Smooth muscle cell of the coronary artery (primary cell): ENCODE measurements at places on chromosomes 7 and 10. TPM values are rescaled to one million over a fixed set of nuclear protein-coding genes. Genes with fewer than 3 reads are reported as not detected.

DYNC1I1 gene
- 0.45 and 0.47 TPM in 2 replicates for total RNA-seq

GDF2 gene
- not detected in 2 replicates for total RNA-seq

TAS2R4 gene
- 0.38 and 0.70 TPM in 2 replicates for total RNA-seq

AKR1C1 gene
- total RNA-seq = 135 and 139 TPM in 2 replicates

OPN1SW gene
- not detected in 2 replicates for total RNA-seq

HOXA11 gene
- total RNA-seq = not detected in 2 replicates

MBLAC1 gene
- total RNA-seq = 1.4 and 2.2 TPM in 2 replicates

LEP gene
- total RNA-seq = 0.94 TPM in 1 of 2 replicates, not detected in the other

SPACDR gene
- total RNA-seq = 0.38 and 0.70 TPM in 2 replicates

DOCK4 gene
- 8.4 and 15.0 TPM in 2 replicates for total RNA-seq

HOXA13 gene
- total RNA-seq = not detected in 2 replicates

ZFAND4 gene
- total RNA-seq = 4.0 and 4.4 TPM in 2 replicates

LMTK2 gene
- total RNA-seq = 5.4 and 5.9 TPM in 2 replicates

TMEM120A gene
- total RNA-seq = 25.8 and 95.0 TPM in 2 replicates

PRSS1 gene
- total RNA-seq = not detected in 2 replicates

MRPS16 gene
- 59.3 and 75.2 TPM in 2 replicates for total RNA-seq

GIMAP7 gene
- 0.12 TPM in 1 of 2 replicates, not detected in the other for total RNA-seq

FAM25A gene
- total RNA-seq = not detected in 2 replicates

C7orf57 gene
- not detected in 2 replicates for total RNA-seq

TRIM73 gene
- total RNA-seq = 0.68 and 1.3 TPM in 2 replicates

PTPN20 gene
- 0.47 and 2.8 TPM in 2 replicates for total RNA-seq

ADAP1 gene
- 2.3 and 4.0 TPM in 2 replicates for total RNA-seq

EPHB6 gene
- 1.1 and 9.9 TPM in 2 replicates for total RNA-seq

LDB3 gene
- total RNA-seq = 0.08 TPM in 1 of 2 replicates, not detected in the other

STAM gene
- total RNA-seq = 14.2 and 17.1 TPM in 2 replicates

RNF148 gene
- total RNA-seq = 0.45 and 0.82 TPM in 2 replicates

WNT8B gene
- not detected in 2 replicates for total RNA-seq
